Stomach (tissue), 19 donors: ENCODE measurements at places on chromosomes 7 and 10. TPM values are rescaled to one million over a fixed set of nuclear protein-coding genes. Genes with fewer than 3 reads are reported as not detected.
A peak's percentile ranks its signal among the peaks of the same experiment; 100 is the strongest.

DNA sequence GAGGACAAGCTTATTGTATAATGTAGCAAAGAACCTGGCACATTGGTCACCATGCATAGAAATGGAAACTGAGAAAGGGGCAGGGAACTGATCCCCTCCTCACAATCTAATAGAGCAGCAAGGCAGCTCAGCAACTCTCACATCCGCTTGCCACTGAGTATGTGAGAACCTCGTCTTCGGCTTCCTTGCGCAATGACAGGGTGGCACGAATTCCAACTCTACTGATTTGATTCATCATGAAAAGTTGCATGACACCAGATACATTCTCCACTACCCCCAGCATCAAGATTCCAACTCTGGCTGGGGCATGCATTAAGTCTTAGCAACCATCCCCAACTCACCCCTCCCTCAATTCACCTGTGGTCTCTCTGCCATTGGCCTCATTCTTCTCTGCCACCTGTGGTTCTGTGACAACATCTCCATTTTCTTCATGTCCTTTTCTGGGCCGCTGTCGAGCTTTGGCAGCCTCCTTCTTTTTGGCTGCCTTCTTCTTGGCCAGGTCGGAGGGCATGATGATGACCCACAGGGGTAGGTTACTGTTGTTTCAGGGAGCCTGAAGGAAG is 976 bp downstream of the ABCF2 start:
- DNase-seq = no peak

DNA sequence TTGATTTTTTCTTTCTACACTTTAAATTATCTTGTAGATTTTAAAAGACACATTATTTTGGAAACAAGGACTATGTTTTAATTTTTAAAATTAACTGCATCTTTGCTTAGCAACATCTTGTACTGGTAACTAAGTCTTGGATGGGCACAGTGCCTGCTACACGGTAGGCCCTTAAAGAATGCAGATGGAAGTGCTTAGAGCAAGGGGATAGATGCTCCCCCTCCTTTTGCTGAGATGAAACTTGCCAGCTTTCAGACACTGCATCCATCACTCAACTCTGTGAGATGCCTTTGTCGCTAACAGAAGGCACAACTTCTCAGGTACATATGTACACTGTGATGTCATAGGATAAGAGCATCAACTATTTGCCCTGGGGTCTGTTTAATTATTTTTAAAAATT is 103.9 kb downstream of the LRRC18 start:
- no peak for DNase-seq

DNA sequence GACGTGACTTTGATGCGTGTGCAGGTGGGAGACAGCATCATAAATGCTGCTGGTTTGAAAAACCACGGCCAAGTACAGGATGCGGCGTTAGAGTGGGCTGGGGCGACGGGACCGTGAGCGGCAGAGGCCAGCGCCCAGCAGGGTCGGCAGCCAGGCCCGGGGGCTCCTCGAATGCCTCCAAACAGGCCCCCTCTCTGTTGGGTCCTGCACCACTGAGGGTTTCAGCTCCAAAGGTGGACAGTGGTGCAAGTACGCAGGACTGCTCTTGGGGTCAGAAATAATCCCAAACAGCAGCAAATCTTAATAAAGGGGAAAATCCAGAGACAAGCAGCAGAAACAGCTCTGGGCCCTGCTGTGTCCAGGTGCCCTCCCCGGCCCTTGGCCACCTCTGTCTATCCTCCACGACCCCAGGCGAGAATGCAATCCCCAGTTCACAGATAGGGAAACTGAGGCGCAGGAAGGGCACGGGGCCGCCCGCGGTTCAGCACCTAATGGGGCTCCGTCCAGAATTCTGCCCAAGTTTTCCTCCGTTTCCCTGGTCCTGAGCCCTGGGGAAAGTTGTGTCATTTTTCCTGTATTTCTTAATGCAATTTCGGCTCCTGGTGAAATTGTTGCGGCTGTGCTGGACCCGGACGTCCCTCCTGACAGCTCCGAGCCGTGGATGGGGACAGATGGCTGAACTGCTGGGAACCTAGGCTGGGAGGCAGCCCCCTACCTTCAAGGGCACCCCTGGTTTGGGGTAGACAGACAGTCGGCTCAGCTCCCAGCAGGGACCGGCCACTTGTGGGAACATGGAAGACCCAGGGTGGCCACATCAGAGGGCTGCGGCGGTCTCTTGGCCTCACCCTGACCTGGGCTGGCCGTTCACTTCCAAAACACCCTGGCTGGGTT is 97.4 kb downstream of the FOXL3 start:
- peak; percentile 17 for DNase-seq

GRCh38 chr10:112227331-112227987 is 43.9 kb upstream of the GPAM start:
- no peak for DNase-seq

CFAP69 gene
- 16.3 TPM for total RNA-seq

- DNase-seq = no peak
Observed at GRCh38 chr10:86670876-86671275, 2.6 kb downstream of the LDB3 start.

UNCX gene
- total RNA-seq = not detected

PLXNA4 gene
- total RNA-seq = 5.4 TPM

CALML3 gene
- total RNA-seq = not detected

- DNase-seq = peak; percentile 23
Observed at GRCh38 chr10:71433768-71434744, 37.3 kb downstream of the CDH23 start.

DNA sequence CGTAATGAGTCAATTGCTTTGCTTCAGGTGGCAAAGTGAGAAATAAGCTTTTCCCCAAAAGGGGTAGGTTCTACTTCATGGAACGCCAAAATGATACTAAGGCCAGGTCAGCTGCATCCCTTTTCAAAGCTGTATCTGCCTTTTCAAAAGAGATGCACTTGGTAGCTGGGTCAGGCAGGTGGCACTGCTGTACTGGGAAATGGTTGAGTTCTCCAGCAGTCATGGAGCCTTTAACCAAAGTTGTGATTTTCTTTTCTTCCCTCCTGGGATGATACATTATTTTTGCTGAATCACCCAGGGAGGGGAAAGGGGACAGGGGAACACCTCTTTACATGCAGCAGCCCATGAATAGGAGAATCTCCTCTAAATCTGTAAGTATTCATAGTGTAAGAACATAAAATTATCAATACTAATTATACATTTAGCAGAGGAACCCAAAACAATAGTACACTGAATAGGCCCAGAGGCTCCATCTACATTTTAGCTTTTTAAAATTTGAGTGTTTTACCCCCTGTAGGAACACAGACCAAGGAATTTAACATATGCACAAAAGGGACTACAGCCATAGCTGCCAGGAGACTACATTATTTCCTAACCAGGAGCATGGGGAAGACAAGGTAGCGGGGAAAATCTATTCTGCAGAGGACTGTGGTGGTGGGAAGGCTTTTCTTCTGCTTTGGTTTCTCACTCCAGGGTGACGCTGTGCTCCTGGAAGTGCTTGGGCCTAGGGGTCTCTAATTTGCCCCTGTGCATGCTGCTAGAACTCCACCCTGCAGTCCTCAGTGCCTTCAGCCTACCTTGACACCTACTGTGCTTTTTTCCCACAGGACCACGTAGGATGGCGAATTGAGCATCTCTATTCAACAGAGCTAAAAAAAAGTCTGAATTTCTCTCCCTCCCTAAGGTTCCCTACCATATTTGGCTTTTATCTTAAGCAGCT is 6.4 kb upstream of the GPR22 start:
- peak; percentile 58 for DNase-seq
